ENCODE measurements at places on chromosomes 4 and X.

DNA sequence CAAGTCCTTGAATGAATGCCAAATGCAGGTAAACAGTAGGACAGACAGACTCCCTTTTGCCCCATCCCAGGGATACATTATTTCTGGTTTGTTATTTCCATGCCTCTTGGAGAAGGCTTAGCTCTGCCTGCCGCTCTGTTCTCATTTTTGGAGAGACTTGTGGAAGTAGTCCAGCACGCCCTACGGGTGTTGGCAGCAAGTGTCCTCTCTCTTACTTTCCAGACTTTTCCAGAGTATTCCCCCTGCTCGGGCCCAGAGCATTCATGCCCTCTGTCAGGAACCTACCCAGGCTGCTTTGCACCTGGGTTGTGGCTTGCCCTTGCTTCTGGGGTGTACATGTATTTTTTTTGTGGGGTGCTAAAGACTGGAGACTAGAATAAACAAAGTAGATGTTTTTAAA lies 15.3 kb downstream of the SLC34A2 start:
- DNase-seq: no peak

- DNase-seq: no peak
These were observed 55.9 kb downstream of the PLAC1 start for GRCh38 chrX:134602410-134602809.

DNA sequence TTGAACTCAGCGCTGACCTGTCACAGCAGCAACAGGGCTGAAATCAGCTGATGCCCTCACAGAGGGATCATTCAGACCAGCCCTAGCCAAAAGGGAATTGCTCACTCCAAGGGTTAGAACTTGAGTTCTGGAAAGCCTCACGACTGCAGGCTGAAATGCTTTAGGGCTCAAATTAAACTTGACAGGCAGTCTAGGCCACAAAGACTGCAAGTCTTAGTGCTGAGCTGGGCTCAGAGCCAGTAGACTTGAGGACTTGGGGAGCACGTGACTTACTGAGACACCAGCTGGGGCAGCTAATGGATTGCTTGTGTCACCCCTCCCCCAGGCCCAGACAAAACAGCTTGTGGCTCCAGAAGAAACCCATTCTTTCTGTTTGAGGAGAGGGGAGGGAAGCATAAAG lies 119.0 kb upstream of the SLC6A14 start:
- DNase-seq: no peak

GRCh38 chrX:35046660-35047296 lies 104.2 kb downstream of the FAM47B start:
- DNase-seq: no peak

GRCh38 chr4:151688785-151689043 lies 72.1 kb downstream of the GATB start:
- DNase-seq: no peak

DNA sequence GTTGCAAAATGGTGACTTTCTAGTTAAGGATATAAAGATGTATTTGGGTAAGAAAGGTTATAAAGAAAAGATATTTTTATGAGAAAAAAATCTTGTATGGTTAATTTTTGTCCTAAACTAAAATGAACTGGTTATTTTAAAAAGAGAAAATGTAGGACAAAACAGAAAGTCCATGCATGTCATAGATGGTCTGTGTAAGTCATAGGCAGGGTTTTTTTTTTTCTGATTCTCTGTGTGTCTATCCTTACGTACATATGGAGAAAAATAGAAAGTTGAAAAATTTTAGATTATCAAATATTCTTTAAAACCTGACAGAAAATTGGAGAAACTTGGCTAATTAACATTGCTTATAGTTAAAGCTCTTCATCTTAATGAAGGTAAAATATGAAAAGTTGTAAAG lies 493.4 kb downstream of the IQCM start:
- no peak for DNase-seq

GRCh38 chrX:50081282-50081889 lies 119.4 kb downstream of the AKAP4 start:
- DNase-seq: no peak

GRCh38 chr4:106529348-106530023 lies 160.9 kb upstream of the GIMD1 start:
- DNase-seq: no peak

DNA sequence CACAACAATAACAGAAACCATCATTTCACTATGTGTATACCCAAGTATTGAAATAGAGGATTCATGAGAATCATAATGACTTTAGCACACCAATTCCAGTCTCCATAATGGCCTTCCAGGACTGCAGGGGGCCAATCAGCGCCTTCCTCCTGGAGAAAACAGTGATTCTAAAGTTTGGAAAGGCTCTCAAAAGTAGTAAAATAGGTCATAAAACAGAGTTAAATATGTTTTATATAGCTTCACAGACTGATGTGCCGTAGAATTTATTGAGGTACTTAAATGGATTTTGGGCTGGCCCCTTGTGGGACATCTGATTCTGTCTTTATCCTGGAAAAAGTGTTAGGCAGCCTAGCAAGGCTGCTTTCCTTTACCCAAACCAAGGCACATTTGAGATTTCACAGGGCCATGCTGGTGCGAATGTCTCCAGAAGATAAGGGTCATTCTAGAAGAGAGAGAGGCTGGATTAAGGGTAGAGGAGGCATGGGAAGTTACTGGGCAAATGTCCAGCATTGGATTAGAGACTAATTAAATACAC lies 543.9 kb downstream of the GALNTL6 start:
- no peak for DNase-seq

GRCh38 chrX:118239178-118239870 lies 106.6 kb upstream of the WDR44 start:
- no peak for DNase-seq

DNA sequence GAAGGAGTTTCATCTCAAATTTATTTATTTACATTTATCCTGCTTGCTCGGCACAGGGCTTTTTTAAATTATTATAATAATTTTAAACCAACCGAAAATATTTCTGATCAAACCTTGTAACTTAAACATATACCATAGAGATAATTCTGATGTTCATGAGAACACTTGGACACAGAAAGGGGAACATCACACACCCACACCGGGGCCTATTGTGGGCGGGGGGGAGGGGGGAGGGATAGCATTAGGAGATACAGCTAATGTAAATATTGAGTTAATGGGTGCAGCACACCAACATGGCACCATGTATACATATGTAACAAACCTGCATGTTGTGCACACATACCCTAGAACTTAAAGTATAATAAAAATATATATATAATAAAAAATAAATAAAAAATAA lies 2.9 kb downstream of the ANXA5 start:
- DNase-seq: no peak

DNA sequence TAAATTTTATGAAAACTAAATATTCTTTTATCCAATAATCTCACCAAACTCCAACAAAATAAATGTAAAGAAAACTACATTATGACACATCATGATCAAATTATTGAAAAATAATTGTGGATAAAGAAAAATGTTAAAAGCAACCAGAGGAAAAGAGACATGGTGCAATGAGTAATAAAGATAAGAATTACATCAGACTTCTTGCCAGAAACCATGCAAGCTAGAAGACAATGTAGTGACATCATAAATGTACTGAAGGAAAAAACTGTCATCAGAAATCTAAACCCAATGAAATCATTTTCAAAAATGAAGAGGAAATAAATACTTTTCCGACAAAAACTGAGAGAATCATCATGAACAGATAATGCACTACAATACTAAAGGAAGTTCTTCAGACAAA lies 135.9 kb upstream of the EOLA2 start:
- no peak for DNase-seq

DNA sequence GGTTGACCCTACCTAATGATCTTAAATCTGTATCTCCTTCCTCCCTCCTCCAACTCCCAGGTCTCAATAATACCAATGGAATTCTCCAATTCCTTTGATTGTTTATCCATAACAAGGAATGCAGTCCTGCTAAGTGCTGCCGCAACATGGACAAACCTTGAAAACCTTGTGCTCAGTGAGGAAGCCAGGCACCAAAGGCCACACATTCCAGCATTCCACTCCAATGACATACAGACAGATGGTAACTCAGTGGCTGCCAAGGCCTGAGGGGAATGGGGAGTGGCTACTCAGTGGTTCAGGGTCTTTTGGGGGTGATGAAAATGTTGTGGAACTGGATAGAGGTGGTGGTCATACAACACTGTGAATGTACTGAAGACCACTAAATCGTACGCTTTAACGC lies 10.4 kb downstream of the HAUS7 start:
- no peak for DNase-seq

DNA sequence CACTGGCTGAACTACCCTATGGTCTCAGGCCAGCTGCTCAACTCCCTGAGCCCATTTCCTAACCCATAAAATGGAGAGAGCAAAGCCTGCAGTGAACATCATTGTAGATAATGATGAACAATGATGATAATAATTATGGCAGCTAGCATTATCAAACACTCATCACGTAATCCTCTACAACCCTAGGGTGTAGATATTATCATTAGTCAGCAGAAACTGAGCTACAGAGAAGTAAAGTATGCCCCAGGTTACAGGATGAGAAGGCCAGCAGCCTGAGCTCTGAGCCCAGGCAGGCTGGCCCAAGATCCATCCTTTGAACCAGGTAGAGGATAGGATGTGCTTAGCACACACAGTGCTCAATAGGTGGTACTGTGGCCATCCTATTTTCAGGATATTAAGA lies 43.2 kb downstream of the REELD1 start:
- DNase-seq: no peak

- no peak for DNase-seq
These were observed 93.4 kb downstream of the TMA16 start for GRCh38 chr4:163587867-163588266.

GRCh38 chrX:31661280-31661810 lies 589.5 kb upstream of the FTHL17 start:
- DNase-seq: no peak

DNA sequence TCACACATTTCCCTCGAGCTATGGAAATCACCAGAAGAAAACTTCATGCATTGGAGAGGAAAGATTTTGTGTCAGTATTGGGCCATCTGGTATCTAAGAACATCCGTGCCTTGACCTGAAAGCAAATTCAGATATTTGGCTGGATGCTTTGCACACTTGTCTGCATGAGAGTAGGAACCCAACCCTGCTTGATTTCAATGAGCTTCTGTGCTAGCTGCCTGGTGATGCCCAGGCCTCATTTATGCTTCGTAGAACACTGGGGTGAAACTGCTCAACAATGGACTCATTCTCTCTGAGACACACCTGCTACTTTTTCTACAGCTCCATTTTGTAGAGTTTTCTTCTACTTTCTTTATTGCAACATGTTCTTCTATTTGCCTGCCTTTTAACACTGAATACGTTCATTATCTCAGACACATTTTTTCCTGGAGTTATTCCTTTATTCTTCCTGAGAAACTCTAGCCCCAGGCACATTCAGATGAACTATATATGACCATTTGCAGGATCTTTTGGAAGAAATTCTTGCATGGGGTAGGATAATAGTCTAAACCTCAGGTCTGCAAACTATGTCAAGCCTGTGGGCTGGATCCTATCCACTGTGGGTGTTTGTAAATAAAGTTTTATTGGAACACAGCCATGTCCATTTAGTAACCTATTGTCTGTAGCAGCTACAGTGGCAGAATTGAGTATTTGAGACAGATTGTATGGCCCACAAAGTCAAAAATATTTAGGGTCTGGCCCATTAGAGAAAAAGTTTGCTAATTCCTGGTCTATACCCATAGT lies 83.8 kb upstream of the CLCN4 start:
- no peak for DNase-seq

DNA sequence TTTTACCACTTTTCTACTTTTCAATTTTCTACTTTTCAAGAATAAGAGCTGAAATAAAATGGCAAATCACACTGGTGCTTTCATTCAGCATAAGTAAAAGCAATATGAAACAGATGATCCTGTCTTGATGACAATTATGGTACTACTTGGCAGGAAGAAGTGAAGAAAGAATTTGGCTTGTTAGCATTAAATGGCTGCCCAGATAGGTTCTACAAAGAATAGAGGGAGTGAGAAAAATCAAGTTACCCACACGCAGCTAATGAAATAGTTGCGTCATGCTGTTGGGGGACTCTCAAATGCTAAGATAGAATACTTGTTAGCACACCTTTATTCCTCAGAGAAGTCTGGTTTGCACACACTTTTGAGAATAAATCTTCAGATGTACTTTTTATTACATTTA lies 12.5 kb upstream of the LCORL start:
- no peak for DNase-seq

DNA sequence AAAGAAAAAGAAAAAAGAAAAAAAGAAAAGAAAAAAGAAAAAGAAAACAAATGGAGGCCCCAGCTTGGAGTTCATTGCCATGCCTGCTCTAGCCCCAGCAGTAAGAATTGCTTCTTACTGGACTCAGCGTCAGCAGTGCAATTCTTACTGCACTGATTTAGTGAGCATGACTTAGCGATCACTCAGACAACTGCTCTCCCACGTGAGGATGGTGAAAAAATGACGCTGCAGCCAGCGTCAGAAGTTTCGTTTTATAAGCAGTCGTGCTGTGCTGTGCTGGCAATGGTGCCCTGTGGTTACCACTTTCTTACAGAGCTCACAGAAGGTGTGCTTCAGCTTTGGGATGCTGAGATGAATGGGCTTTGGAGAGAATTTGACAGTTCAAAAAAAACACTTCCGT lies 68.3 kb upstream of the DDX3X start:
- peak; percentile 65 for DNase-seq

GRCh38 chr4:82401600-82401999 lies 27.8 kb upstream of the HNRNPD start:
- no peak for DNase-seq

DNA sequence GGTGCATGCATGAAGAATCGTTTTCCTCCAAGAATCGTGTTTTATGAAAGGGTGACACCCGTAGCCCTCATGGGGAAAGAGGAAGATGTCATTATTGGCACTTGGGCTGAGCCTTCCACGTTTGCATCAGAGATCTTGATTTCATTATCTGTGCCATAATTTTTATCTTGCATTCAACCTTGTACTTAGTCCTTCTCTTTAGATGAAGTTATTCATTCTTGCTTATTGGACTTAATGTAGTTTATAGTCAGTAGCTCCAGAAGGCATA lies 66.8 kb downstream of the GAB1 start:
- DNase-seq: no peak

DNA sequence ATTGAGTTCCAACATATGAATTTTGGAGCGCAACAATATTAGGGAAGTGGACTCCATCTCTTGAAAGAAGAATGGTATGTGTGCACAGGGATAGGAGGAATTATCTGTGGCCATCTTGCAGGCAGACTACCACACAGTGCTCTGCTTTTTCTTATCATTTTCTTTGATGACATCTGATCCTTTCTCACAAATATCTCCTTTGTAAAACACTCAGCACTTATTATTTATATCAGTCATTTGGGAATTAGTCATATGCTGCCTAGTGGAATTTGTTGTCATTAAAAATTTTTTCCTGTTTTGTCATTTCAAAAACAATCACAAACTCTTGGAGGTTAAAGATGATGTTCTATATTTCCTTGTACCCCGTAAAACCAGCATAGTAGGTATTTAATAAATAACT lies 444.3 kb upstream of the ATOH1 start:
- no peak for DNase-seq
